Left renal cortex interstitium (tissue), 4 donors: ENCODE measurements at places on chromosomes 16 and 17. TPM values are rescaled to one million over a fixed set of nuclear protein-coding genes. Genes with fewer than 3 reads are reported as not detected.

DNA sequence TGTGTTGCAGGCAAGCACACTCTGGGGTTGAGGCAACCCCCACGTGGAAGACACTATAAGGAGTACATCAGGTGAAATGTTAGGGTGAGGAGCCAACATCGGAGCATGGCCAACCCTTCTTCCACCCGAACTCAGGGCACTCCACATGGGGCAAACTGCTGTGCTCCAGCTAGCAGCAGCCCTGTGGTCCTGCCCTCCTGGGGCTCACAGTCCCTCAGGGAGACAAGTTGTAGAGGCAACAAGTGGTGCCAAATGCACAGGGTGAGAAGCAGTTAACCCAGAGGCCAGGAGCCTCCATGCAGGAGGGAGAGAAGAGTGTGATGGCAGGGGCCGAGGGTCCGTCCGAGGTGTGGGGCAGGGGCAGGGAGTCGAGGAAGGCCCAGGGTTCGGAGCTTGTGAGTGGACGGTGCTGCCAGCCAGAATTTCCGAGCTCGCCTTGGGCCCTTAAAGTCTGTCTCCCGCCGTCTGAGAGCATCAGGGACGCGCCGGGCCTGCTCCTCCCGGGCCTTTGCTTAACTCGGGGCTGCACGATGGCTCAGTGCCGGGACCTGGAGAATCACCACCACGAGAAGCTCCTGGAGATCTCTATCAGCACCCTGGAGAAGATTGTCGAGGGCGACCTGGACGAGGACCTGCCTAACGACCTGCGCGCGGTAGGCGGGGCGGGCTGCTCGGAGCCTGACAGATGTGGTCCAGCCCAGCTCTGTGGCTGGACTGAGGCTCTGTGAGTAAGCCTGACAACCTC is 32.3 kb downstream of the ATPAF2 start:
- DNase-seq = no peak

DNA sequence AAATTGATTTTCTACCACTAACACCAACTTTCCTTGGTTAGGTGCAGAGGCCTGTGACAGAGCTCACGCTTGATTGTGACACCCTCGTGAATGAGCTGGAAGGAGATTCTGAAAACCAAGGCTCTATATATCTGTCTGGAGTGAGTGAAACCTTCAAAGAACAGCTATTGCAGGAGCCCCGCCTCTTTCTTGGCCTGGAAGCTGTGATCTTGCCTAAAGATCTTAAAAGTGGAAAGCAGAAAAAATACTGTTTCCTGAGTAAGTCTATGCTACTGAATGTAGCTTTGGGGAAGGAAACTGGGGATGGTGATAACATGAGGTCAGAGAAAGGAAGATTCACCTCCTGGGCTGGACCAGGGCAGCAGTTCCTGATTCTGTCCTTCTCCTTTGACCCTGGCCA is 38.3 kb downstream of the REXO5 start:
- DNase-seq = no peak

GRCh38 chr17:44220213-44221083 is 973 bp upstream of the UBTF start:
- DNase-seq = no peak

- DNase-seq = no peak
These were observed 89.2 kb upstream of the CDC42EP4 start for GRCh38 chr17:73400915-73401545.

DNA sequence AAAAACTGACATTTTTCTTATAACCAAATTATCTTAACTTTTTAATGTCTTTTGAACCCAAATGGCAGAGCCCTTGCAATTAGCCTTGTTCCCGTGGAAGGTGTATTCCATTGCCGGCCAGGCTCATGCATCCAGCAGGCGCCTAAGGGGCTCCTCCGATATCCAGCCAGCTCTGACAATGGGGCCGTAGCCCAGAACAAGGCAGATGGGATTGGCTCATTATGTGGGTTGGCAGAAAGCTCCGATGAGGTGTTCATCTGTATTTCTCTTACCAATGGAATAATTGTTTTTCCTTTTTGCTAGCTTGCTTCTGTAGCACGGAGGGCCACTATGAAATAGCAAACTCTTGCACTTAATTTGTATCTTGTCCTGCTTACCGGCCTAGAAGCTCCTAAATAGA is 208.2 kb upstream of the CHMP6 start:
- DNase-seq = no peak

GRCh38 chr17:79684132-79684985 is 46.4 kb upstream of the ENPP7 start:
- no peak for DNase-seq

- no peak for DNase-seq
These were observed 34.7 kb downstream of the MYO15A start for GRCh38 chr17:18143044-18143936.

DNA sequence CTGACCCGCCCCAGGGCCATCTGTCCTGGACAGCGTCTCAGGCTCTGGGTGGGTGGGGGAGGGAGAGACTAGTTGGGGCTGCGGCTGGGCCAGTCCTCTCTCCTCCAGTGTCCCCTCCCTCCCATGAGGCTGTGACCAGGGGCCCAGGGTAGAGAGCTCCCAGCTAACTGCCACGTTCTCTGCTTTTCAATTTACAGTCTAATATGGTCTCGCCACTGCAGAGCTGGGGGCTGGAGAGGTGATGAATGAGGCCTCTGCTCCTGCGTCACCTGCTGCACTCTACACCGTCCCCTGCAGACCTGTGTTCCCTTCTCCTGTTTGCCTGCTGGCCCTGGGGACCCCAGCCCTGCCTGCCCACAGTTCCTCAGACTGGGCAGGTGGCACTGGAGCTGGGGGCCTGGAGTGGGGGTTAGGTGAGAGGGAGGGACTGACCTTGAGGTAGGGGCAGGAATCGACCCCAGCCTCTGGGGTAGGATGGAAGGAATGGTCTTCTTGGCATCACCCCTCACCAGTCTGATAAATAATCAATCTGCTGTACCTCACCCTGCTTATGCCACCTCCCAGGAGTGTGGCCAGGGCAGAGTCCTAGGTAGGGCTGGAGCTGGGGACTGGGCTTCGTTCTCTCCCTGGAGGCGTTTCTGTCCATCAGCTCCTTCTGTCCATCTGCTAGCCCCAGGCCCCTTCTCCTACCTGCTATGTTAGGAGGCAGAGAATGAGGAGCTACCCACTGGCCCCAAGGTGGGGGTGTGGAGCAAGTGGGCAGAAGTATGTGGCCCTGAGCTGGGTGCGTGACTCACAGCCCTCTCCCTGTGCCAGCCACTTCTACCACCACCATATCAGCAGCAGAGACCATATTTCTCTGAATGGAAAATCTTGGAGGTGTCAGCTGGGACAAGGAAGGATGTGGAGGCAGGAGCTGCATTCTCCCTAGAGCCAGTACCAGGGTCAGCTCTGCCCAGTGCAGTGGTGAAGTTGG is 12.9 kb downstream of the SEZ6 start:
- no peak for DNase-seq

The ZNF263 gene
- polyA plus RNA-seq = 47.7 TPM
